ENCODE measurements at places on chromosomes 5 and 9. TPM values are rescaled to one million over a fixed set of nuclear protein-coding genes. Genes with fewer than 3 reads are reported as not detected.

GRCh38 chr5:175444060-175444904 lies at the start of gene DRD1:
Gene DRD1, minus strand, starts transcription at chr5:175444182. Its CDS starts 1,083 bp downstream, at chr5:175443099.
- peak; percentile 39 for DNase-seq

Gene BRD3OS
- 4.6 TPM for total RNA-seq

GRCh38 chr5:97135868-97136267 lies 6.5 kb downstream of the LIX1 start:
- DNase-seq = no peak

DNA sequence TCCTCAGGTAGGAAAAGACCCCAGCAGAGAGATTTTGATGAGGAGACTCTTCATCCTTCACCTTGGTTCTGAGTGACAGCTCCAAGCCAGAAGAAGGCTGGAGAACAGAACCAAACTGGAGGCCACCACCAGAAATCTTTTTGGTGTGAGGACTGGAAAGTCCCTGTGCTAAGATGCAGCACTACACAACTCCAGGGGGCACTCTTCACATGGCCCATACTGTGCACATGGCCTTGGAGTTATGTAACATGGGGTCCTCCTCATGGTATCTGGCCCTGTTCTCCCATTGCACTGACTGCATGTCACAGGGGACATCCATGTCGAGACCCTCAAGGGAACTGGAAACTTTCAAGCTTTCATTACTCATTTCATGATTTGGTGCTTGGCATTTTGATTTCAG lies 17.3 kb upstream of the STX17 start:
- no peak for DNase-seq

- no peak for DNase-seq
These were observed 448.2 kb downstream of the GADD45G start for GRCh38 chr9:90053027-90053426.

DNA sequence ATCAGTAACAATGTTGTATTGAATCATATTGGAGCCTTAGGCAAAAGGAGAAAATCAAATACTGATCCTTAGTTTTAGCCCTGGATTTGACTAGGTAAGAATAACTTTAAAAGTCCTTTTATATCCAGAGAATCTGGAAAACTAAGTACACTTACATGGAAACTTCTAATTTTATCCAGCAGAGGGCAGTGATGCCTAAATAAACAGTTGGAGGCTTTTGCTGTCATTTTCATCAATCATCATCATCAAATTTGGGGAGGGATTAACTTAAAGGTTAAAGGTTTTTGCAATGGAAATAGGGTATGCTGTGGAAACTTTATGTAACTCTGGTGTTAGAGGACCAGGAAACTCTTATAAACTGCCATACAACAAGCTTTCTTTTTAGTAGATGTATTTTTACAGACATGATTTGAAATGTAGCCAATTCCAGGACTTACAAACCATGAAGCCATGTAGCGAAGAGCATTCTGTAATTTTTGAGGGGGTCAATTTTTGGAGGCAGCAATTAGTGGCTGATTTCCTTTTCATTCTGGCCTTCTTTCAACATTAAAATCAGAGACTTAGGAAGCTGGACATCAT lies 112.7 kb downstream of the OSTF1 start:
- peak; percentile 71 for DNase-seq

All from CD4-positive, CD25-positive, alpha-beta regulatory T cell (primary cell).